ENCODE measurements at places on chromosomes 11 and 22.

DNA sequence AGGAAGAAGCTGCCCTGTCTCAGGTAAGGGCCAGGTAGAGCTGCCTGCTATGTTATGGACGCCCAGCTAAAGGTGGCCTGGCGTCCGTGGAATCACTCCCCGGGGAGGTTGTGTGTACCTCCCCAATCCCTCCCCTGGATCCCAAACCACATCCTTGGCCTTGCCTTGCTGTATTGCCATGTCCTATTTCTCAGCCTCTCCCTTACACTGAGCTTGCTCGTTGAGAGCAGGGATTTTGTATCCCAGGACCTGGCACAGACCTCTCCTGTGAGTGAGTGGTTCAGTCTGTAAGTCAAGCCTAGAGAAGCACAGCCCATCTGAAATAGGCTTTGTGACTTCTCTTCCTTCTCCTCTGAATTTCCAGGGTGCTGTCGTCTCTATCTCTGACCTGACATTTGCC, 53.9 kb downstream of the TRAF6 start:
- no peak for DNase-seq

DNA sequence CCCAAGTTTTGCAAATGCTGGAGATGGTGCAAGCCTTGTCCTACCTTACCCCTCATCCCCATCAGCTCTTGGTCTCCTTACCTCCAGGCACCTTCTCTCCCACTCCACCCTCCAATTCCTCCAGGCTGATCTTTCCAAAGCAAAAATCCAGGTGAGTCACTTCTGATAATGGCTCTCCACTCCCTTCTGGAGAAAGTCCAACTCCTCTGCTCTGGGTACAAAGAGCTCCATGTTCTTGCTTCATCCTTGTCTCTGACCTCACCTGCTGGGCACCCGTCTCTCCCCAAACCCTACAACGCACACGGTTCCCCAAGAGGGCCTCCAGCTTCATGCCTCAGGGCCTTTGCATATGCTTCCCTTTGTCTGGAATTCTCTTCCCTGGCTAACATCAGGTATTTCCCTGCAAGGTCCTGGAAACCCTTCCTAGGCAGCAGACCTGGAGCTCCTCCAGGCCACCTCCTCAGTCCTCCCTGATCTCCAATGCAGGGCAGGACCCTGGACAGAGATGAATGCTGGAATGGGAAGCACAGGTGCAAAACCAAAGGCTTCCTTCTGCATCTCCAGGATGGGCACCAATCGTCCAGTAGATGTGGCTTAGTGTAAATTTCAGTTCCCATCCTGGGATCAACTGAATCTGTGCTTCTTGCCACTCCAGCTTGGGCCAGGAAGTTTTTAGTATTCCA, 22.7 kb downstream of the IFT27 start:
- DNase-seq: no peak

- DNase-seq: no peak
These were observed 3.6 kb upstream of the ARRB1 start for GRCh38 chr11:75355051-75355450.

- DNase-seq: no peak
These were observed 5.5 kb downstream of the ACRV1 start for GRCh38 chr11:125675196-125675595.

- DNase-seq: no peak
These were observed 31.7 kb downstream of the PGM2L1 start for GRCh38 chr11:74366576-74366975.

GRCh38 chr11:45556851-45557707, 108.3 kb downstream of the CHST1 start:
- no peak for DNase-seq

DNA sequence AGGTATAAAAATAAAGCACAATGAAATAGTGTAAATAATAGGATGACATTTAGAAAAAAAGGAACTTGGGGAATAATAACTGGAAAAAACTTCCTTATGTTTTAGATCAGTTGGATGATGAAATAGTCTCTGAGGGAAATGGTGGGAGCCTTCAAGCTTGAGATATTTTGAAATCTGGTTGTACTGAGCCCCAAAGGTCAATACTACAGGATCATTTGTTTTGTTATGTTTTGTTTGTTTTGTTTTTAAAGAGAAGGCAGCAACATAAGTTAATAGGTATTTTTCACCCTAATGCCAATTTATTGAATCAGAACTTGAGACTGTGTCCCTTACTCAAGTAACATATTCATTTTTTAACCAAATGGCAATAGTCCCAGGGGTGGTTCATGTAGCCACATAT, 393.1 kb downstream of the ETS1 start:
- DNase-seq: no peak

GRCh38 chr11:118102721-118103261, 16.0 kb upstream of the SMIM35 start:
- DNase-seq: no peak

GRCh38 chr11:118010738-118011461, 24.7 kb downstream of the IL10RA start:
- peak; percentile 72 for DNase-seq

GRCh38 chr11:116148645-116149044, 624.1 kb downstream of the BUD13 start:
- DNase-seq: no peak

DNA sequence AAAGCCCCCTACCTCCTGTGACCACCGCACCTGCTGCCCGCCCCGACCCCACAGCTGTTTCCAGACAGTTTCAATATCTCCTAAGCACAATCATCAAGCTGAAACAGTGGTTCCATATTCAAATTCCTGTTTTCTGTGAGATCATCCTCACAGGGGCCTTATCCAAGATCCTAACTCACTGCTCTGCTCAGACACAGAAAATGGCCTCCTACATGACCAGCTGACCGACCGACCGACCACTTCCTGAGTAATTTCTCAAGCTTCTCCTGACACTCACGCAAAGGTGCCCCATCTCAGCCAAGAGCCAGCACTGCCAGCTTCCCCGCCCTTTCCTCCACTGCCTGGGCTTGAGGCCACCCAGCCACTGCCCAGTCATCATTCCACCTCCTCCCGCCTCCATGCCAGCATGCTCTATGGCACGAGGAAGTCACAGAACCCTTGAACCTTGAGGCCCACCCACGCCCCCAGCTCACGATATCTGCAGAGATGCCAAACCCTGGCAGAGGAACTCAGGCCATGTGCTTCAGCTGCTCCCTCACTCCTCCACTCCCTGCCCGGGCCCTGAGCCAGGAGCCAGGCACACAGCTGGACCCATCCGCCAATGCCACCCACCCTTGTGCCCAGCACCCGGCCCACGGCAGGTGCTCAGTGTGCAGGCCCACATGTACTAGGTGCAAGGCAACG, 14.0 kb downstream of the KIAA0930 start:
- DNase-seq: no peak

GRCh38 chr11:111776398-111777093, 10.4 kb upstream of the PPP2R1B start:
- peak; percentile 44 for DNase-seq

- DNase-seq: no peak
These were observed 34.0 kb upstream of the P4HA3 start for GRCh38 chr11:74345420-74345819.

DNA sequence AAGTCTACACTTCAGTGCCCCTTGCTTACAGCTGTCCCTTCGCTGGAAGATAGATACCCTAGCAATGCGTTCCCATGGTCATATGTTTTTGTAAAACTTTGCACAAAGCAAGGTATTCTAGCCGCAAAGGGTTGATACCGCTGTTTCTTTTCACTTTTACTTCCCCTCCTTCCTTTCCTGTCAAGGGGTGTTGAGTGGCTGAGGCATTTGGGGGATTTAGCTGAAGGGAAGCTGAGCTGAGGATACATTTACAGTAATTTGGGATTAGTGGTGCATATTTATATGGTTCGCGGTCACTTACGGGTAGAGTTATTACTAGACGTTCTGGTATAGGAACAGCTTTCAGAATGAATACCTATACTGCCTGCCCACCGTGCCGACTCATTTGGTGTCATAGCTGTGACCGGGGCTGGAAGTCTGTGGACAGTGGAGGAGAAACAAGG, 86.9 kb upstream of the WNT11 start:
- no peak for DNase-seq

- no peak for DNase-seq
These were observed 84.4 kb downstream of the RPL27A start for GRCh38 chr11:8766988-8767374.

DNA sequence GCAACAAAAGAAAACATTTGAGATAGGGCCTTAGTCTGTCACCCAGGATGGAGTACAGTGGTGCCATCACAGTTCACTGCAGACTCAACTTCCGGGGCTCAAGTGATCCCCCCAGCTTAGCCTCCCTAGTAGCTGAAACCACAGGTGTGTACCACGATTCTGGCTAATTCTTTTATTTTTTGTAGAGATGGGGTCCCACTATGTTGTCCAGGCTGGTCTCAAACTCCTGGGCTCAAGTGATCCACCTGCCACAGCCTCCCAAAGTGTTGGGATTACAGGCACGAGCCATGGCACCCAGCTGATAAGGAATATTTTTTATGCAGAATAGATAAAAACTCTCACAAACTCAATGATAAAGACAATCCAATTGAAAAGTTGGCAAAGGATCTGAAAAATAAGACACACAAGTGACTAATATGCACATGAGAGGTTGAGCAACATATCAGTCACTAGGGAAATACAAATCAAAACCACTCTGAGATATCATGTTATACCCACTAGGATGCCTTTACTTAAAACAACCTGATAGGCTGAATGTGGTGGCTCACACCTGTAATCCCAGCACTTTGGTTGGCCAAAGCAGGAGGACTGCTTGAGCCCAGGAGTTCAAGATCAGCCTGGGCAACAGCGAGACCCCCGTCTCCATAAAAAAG, 33.9 kb upstream of the CLTCL1 start:
- DNase-seq: no peak

DNA sequence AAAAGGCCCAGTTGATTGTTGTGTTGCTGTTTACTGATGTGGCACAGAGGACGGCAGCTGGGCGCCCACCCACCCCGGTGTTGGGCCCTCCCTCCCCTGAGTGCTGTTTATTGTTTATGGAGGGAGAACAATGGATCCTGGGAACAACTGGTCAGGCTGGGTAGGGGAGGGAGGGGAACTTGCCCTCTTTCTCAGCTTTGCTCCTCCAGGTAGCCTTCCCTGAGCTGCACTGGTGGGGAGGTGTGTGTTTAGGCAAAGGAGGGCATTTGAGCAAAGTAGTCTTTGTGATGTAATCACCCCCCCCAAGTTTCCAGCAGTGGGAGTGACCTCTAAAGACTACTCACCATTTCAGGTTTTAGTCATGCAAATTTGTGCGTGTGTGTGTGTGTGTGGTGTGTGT, 1035.3 kb downstream of the NTM start:
- DNase-seq: no peak

DNA sequence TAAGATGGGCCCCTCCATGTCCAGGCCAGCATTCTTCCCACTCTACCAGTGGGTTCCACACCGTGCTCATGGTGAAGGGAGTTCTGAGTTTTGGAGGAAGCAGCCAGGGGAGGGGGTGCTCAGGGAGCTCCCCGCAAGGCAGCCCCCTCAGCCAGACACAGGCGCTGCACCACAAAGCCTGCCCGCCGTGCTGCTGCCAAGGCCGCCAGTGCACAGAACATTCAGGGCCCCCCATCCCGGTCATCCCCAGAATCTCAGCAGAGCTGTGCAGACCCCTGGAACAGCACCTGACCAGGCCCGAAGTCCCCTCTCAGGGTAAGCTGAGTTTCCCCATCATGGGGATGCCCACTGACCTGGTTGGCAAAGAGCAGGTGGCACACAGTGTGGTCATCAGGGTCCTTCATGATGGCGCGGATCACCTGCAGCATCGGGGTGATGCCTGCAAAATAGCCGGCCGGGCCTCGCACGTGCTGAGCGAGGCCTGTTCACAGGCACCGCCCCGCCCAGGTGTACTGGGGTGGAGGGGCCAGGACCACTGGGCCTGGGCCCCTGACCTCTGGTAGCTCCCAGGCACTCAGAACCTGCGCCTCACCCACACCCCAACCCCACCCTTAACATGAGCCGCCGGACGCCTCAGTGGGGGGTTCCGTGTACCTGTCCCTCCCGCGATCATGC, 12.4 kb upstream of the POLDIP3 start:
- peak; percentile 19 for DNase-seq

GRCh38 chr11:96130061-96130620, 206.2 kb upstream of the MTMR2 start:
- DNase-seq: no peak

- peak; percentile 58 for DNase-seq
These were observed 64.2 kb downstream of the FLI1 start for GRCh38 chr11:128757886-128758612.

- DNase-seq: no peak
These were observed 53.1 kb downstream of the THAP12 start for GRCh38 chr11:76327756-76328388.

DNA sequence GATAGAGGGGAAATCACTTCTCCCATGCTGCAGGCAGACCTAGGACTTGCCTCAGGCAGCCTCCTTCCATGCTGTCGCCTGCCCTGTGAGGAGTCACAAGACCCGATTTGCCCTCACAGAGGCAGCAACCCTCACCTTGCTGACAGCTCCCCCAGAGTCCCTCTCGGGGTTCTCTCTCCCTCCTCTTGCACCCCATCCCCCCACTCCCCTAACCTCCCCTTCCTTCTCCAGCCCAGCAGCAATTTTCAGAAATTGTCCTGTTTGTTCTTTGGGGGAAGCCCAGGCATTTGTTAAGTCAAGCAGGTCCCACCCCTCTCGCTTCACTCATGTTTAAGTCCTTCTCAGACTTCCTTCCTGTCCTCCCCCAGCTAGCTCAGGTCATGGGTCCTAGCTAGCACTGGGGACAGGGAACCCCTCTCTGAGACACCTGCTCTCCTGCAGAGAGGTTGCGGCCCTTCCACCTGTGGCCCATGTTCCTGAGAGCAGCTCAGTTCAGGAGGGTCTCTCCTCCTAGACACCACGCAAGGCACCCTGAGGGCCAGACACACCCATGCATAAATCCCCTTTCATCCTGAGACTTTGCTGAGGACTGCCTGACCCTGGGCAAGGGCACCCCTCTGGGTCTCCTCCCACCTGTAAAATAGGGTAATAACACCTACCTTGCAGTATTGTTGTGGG, 6.3 kb upstream of the FXYD2 start:
- no peak for DNase-seq

GRCh38 chr11:36868380-36868779, 270.3 kb upstream of the RAG2 start:
- DNase-seq: no peak

GRCh38 chr11:25658916-25659315, 673.0 kb upstream of the ANO3 start:
- DNase-seq: no peak

- no peak for DNase-seq
These were observed 14.1 kb downstream of the PTPRJ start for GRCh38 chr11:47994417-47994816.

- no peak for DNase-seq
These were observed 418.0 kb upstream of the SYN3 start for GRCh38 chr22:33476206-33476605.

DNA sequence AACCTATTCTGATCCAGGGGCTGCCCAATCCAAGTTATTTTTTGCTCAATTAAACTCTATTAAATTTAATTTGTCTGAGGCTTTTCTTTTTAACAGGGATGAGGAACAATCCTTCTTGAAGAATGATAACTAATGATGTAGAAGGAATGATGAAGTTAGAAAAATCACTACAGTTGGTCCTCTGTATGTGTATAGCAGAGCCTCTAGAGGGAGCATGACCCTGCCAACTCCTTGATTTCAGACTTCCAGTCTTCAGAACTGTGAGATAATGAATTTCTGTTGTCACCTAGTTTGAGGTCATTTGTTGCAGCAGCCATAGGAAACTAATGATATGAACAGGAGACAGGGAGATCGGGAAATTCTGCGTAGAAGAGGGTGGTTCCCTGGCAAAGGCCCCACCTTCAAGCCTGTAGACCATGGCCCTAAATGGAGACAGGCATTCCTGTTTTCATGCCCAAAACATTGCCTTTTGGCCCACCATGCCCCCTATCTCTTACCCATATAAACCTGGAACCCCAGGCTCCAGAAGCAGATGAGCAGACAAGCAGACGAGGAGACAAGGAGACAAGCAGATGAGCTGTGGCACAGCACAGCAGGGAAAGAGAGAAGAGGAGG, 7.7 kb upstream of the QSER1 start:
- no peak for DNase-seq
